ENCODE measurements at places on chromosomes 1 and 21.
A peak's percentile ranks its signal among the peaks of the same experiment; 100 is the strongest.

- DNase-seq: no peak
These were observed 534.3 kb upstream of the OLFM3 start for GRCh38 chr1:102531036-102531435.

DNA sequence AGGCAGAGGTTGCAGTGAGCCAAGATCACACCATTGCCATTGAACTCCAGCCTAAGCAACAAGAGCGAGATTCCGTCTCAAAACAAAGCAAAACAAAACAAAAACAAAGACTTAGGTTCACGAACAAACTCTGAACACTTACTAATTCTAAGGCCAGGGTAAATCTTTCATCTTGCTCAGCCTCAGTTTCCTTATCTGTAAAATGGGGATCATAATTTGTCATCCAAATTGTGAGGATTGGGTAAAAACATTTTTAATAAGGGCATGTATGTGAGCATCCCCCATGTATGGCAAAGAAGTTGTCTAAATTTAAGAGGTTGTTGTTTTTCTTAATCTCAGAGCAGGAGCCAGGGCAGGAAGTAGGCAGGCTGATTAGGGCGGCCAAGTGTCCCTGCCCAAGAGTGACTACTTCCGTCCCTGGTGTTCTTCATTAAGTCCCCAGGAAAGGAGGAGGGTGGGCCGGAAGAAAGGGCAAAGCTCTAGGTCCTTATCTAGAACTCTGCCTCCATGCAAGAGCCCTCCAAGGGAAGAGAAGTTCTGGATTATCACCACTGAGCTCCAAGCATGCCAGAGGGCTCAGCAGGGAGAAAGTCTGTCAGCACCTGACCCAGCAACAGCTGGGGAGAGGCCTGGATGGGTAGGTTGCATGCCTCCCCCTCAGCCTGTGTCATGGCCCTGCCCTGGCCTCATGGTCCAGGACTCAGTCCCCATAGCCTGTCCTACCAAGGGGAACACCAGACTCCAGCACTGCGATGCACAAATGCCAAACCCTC, 49.9 kb upstream of the CLIC4 start:
- no peak for DNase-seq

DNA sequence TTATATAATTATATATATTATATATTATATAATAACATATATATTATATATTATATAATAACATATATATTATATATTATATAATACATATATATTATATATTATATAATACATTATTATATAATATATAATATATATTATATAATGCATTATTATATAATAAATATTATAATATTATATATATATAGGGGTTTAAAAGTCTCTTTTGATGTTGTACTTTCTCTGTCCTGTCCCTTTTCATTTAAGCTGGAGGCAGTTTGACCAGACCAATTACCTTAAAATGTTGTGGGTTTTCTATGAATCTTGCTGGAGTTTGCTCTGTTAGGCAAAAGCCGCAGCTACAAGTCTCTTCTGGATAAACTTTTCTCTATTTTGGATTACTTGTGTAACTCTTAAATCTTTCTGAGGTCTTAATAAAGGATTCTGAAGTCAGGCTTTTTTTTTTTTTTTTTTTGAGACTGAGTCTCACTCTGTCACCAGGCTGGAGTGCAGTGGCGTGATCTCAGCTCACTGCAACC, 22.2 kb upstream of the KIF1B start:
- no peak for DNase-seq

DNA sequence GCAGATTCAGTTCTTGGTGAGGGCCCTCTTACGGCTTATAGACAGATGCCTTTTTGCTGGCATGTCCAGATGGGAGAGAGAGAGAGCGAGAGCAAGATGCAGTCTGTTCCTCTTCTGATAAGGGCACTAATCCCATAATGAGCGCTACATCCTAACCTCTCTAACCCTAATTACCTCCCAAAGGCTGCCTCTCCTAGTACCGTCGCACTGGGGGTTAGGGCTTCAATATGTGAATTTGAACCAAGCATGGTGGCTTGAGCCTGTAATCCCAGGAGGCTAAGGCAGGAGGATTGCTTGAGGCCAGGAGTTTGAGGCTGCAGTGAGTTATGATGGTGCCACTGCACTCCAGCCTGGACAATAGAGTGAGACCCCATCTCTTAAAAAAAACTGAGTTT, 10.5 kb upstream of the SDE2 start:
- peak; percentile 31 for DNase-seq

DNA sequence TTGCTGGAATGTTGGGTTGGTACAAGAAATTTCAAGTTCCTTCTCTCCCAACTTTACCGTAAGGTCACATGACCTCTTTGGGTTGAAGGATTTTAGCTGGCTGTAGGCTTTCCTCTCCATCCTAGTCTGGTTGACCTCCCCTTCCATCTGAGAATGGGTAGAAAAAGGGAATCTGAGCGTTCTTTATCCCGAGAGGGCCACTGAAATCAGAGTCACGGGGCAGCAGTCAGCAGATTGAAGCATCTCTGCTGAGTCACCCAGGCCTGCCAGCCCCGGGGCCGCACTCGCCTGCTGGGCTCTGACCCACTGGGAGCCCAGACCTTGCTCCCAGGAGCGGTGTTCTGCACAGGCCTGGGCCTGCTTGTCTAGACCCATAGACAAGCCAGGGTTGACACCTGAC, 31.0 kb downstream of the TMCC2 start:
- DNase-seq: no peak

GRCh38 chr1:220385158-220385557, 112.9 kb upstream of the RAB3GAP2 start:
- no peak for DNase-seq

GRCh38 chr1:58812926-58813325, 29.1 kb upstream of the JUN start:
- no peak for DNase-seq
